ENCODE measurements at places on chromosomes 13 and 19.

- DNase-seq, result no peak
Measured at GRCh38 chr13:72823724-72824123, 41.8 kb downstream of the PIBF1 start.

DNA sequence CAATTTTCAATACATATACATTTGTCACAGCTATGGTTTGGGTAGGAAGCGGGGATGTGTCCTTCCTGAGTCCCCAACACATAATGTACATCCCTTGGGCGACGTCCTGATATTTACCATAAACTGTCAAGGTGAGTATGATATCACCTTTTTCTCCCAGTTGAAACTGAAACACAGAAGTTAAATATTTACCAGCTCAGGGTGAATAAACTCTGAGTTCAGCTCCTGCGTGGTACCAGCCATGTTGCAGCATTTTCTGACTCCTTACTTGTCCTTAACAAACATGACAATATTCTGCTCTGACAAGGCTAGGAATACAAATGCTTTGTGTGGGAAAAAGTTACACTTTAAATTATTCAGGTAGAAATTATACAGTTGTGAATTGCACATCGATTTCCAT lies 294.2 kb downstream of the TEX29 start:
- DNase-seq, result no peak

DNA sequence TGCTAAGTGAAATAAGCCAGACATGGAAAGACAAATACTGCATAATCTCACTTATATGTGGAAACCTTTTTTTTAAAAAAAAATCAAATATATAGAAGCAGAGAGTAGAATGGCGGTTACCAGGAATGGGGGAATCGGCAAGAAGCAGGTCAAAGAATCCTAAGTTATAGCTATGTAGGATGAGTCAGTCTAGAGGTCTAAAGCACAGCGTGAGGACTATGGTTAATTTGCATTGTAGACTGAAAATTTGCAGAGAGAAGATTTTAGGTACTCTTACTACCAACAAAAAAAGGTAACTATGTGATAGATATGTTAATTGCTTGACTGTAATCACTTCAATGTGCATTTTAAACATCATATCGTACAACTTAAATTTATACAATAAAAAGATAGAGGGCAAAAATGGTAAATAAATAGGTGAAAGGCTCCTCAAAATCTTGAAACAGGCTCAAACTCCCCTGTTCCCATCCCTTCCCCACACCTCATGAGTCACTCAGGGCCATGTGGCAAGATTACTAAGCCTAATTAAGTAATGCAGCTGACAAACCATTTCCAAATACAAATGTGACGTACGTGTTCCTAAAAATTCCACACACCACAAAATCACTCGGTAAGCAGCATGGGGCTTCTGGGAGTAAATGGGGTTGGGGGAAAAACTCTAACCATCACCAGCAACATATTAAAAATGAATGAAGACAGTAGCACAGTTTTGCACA lies 159.0 kb downstream of the USP12 start:
- DNase-seq, result no peak

- DNase-seq, result no peak
Measured at GRCh38 chr19:55579766-55580621, 654 bp downstream of the ZNF579 start.

DNA sequence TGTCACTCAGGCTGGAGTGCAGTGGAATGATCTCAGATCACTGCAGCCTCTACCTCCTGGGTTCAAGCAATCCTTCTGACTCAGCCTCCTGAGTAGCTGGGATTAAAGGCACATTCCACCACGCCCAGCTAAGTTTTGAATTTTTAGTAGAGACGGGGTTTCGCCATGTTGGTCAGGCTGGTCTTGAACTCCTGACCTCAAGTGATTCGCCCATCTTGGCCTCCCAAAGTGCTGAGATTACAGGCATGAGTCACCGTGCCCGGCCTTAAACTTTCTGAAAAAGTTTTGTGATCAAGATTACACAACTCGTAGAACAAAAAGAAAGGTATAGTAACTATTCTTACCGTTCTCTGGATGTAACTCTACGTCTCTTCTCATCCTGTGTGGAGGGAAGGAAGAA lies 21.2 kb downstream of the DNMT1 start:
- DNase-seq, result no peak

DNA sequence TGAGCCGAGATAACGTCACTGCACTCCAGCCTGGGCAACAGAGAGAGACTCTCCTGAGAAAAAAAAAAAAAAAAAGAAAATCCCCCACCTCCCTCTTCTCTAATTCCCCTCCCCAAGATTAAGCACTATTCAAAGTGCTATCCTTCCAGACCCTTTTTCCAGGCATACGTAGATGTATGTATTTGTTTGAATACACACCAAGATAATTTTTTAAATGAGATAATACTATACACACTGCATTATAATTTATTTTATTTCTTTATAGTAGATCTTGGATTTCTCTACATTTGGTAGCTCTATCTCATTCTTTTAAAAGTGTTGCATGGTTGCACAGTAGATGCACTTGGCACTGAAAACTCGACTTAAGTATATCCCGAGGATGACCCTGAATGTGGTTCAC lies 32.5 kb downstream of the CAB39L start:
- DNase-seq, result no peak

- DNase-seq, result peak; percentile 32
Measured at GRCh38 chr19:19866611-19867248, 1.0 kb downstream of the ZNF253 start.

DNA sequence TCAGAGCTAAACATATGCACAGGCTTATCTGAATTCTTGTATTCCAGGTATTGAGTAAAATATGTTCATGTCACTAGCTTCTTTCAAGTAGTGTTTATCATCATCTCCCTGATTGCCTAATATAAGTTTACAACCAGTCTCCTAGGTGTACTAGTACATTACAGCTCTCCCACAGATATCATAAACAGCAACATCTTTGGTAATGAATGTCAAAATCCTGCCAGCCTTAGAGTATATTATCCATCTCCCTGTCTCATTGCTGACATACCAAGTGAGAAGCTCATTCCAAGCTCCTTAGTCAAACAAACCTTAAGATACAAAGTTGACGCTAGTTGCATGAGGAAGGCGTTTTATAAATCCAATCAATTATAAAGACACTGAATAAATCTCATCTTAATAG lies 689.1 kb upstream of the GPC6 start:
- no peak for DNase-seq

- no peak for DNase-seq
Measured at GRCh38 chr19:23957660-23958281, 43.1 kb downstream of the ZNF726 start.

Measured in amygdala (tissue), 56 donors.